ENCODE measurements at places on chromosomes 16 and 17.

GRCh38 chr16:58727796-58728568 is 6.1 kb downstream of the GOT2 start:
- no peak for DNase-seq

- no peak for DNase-seq
These were observed at the start of gene P2RX1 for GRCh38 chr17:3915995-3916696. TSS of gene P2RX1 (minus strand) at chr17:3916465. CDS start at chr17:3916225, 240 bp downstream.

- no peak for DNase-seq
These were observed 30.0 kb downstream of the USP32 start for GRCh38 chr17:60361889-60362288.

DNA sequence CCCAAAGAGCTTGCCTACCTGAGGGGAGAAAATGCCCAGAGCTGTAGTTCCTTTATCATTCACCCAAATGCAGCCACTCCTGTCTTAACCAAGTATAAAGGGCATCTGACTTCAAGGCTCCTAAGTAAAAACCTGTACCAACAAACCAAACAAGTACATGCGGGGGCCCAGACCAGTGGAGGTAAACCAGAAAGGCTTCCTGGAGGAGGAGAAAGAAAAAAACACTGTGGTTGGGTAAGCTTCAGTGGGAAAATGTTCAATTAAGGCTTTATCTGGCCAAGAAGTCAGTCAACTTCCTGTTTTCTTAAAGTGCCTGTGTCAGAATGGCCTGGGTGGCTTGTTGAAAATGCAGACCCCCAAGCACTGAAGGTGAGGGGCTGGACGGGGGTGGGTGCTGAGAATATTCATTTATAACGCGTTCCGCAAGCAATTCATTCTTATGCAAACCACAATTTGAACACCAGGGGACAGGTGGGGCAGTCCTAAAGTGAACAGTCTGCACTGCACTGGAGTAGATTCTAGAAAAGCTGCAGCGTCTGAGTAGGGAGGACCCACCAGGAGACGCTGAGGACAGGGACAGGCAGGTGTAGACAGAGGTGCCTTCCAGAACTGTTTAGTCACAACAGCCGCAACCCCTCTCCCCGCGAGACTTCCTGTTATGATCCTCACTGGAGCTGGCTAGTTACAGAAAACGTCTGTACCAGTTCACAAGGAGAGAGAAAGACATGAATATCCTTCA is 467.1 kb downstream of the SOX9 start:
- DNase-seq: no peak

DNA sequence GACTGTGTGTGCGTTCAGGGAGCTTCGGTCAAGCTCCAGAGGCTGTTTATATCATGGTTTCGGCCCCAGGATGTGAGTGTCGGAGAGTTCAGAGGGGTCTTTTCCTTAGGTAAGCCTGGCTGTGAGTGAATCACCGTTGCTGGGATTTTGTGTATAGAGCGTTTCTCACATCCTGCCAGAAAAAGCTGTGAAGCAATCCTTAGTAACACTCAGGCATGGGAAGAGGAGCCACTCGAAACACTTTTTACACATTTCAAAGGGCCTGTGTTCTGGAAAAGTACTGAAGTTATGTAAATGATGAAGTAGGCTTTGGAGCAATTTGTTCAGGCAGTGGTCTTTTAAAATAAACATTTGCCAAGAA is 662 bp downstream of the PGS1 start:
- DNase-seq: no peak

DNA sequence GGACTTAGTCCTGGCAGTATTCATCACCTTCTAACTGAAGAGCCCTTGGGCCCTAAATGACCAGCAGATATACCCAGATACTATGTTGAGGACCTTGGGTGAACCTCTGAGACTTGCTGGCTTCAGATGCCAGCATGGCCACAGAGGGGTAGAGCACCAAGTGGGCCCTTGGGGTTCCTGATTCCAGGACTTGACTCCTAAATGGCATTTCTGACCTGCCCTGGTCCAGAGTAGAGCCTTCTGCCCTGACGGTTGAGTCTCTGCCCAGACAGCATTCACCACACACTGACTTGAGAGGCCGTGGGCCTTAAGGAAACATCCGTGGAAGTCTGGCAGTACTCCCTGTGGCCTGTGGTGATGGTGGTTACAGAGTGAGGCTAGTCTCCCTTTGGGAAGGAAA is 2.8 kb upstream of the APPBP2 start:
- no peak for DNase-seq

GRCh38 chr16:54930005-54930868 is at the start of gene IRX5:
TSS of gene IRX5 (plus strand) at chr16:54930865. CDS start at chr16:54931199, 334 bp downstream.
- no peak for DNase-seq

DNA sequence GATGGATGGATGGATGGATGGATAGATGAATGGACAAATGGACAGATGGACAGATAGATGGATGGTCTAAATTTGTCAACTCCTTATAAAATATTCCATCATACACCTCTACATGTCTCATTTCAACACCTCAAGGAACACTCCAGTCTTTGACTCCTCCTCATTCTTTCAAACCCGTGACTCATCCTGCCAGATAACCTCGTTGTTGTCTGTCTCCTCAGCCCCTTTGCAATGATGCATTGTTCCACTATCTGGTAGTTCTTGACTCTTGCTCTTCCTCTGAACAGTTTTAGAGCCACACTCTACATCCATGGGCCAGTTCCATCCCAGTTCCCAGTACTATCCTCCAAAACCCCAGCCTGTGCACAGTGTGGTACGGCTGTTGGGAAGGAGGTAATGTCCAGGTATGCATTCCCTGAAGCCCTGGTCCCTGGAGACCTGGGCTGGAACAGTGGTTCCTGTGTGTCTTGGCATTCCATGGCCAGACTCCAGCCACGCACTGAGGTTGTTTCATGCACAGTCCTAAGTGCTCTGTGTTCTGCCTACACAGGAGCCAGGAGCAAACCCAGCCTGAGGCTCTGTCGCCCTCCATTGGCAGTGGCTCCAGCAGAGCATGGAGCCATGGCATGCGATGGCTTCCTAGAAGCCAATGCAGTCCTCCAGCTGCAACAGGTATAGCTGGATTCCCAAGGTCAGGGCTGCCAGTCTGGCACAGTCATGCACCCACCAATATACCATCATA is 105.7 kb downstream of the C17orf67 start:
- no peak for DNase-seq

GRCh38 chr17:62778990-62779681 is 29.0 kb downstream of the MARCHF10 start:
- no peak for DNase-seq

- no peak for DNase-seq
These were observed 235.7 kb downstream of the NTN1 start for GRCh38 chr17:9256751-9257629.

DNA sequence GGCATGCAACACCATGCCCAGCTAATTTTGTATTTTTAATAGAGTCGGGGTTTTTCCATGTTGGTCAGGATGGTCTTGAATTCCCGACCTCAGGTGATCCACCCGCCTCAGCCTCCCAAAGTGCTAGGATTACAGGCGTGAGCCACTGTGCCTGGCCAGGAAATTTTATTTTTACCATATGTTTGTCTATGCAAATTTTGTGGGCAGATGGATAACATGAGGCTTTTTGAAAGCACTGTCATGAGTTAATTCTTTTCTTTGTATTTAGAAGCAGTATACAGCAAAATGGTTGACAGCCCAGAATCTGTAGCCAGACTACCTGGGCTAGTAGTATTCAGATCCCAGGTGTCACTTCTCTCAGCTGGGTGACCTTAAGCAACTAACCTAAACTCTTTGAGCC is 8.5 kb upstream of the KPNB1 start:
- no peak for DNase-seq

- DNase-seq: no peak
These were observed 24.9 kb downstream of the HMOX2 start for GRCh38 chr16:4501071-4501478.

GRCh38 chr17:1108765-1109605 is 70.8 kb downstream of the ABR start:
- DNase-seq: peak; percentile 87

DNA sequence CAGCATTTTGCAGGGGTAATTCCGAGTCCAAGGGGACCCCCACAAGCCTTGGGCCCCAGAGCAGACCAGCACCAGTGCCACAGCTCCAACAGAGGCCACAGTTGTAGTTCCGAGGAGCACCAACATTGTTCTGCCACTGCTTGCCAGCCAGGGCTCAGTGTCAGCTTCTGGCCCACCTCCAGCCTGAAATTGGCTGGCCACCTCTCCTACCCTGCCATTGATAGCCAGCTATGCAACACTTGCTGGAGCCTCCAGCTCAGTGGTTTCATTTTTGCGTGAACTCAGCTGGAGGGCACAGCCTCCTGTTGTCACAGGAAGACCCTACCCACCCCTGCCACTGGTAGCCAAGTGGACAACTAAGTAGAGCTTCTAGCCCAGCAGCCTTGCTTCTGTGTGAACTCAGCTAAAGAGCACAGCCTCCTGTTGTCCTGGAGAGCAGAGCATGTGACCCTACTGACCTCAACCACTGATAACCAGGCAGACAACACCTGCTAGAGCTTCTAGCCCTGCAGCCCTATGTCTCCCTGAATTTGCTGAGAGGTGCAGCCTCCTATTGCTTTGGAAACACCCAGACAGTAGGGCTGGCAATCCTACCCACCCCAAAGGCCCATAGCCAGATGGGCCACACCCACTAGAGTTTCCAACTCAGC is 24.9 kb downstream of the HYDIN start:
- no peak for DNase-seq

- no peak for DNase-seq
These were observed 85.5 kb upstream of the MSI2 start for GRCh38 chr17:57170866-57171265.

GRCh38 chr16:66568355-66568754 is 2.1 kb downstream of the CMTM1 start:
- DNase-seq: no peak

GRCh38 chr16:69417520-69418199 is 6.8 kb upstream of the CYB5B start:
- DNase-seq: no peak

- no peak for DNase-seq
These were observed 14.9 kb downstream of the JUP start for GRCh38 chr17:41771389-41772206.

- DNase-seq: no peak
These were observed 29.9 kb upstream of the IRX6 start for GRCh38 chr16:55294129-55294528.

DNA sequence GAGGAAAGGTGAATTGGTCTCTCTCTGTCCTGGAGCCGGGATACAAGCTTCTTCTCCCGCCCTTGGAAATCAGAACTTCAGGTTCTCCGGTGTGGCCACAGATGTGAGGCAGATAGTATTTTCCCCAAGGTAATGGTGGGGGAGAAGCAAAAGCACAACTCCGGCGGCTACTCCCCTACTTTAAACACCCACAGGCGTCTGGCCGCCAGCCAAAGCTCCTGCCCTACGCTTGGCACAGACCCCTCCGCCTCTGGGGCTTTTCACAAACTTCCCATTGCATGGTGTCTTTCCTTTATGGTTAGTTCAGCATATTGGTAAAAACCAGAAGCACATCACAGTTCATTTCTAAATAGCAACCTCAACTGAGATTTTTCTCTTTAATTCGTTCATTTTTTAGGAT is 39.4 kb upstream of the B4GALNT2 start:
- DNase-seq: no peak

DNA sequence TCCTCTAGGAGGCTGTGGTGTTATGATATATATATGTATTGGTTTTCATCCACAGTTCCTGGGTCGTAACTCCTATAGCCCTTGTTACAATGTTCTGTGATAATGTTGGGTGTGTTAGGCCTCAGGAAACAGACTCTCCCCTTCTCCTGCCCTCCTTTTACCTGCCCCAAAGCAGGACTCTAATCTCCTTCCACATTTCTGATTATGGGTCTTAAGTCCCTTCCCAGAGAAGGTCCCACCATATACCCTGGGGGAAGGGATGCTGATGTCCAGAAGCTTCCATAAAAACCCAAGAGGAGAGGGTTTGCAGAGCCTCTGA is 450 bp upstream of the C1QBP start:
- DNase-seq: no peak

DNA sequence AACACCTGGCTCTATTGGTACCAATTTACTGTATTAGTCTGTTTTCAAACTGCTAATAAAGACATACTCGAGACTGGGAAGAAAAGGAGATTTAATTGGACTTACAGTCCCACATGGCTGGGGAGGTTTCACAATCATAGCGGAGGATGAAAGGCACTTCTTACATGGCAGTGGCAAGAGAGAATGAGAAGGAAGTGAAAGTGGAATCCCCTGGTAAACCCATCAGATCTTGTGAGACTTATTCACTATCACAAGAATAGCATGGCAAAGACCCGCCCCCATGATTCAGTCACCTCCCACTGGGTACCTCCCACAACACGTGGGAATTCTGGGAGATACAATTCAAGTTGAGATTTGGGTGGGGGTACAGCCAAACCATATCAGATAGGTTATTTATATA is 22.6 kb upstream of the GOSR1 start:
- DNase-seq: no peak

GRCh38 chr17:18102640-18103039 is 5.9 kb upstream of the MYO15A start:
- DNase-seq: no peak

- no peak for DNase-seq
These were observed 124.9 kb downstream of the WSCD1 start for GRCh38 chr17:6195123-6195522.

GRCh38 chr16:31529108-31529936 is 1.6 kb downstream of the AHSP start:
- DNase-seq: no peak

- no peak for DNase-seq
These were observed 261.1 kb downstream of the C16orf95 start for GRCh38 chr16:87056083-87056482.

- no peak for DNase-seq
These were observed 63.3 kb upstream of the HSBP1 start for GRCh38 chr16:83744441-83744981.

DNA sequence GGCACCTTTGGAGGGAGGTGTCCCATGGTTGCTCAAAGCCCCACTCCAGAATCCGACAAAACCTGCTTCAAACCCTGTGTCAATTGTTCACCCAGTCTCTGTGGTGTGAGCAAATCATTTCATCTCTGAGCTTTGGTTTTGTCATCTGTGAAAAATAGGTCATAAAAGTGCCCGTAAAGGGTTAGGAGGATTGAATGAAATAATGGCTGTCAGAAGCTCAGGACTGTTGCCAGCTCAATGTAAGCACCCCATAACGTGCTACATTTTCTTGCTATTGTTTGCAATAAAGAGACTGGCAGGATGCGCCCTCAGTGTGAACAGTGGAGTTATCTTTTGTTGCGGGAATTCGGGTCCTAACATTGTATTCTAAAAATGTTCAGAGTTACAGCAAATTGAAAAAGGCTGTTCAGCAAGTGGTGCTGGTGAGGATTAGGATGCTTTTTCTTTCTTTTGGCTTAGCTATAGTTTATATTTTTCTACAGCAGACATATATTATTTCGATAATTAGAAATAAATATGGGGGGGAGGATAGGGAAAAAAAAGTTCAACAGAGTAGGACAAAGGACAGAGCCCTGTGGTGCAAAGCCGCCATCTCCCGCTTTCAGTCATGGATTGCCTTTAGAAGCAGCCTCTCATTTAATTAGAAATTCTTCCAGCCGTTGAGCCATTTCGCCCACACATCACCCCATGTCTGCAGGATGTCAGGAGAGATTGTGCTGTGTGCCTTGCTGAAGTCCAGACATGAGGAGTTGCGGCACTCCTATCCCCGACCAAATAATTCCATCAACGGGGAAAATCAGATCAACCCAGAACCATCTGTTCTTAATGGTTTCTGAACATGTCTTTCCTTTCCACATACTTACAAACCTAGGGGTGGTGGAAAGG is 20.9 kb upstream of the PYY start:
- no peak for DNase-seq
